ENCODE measurements at places on chromosomes 5 and 9.

DNA sequence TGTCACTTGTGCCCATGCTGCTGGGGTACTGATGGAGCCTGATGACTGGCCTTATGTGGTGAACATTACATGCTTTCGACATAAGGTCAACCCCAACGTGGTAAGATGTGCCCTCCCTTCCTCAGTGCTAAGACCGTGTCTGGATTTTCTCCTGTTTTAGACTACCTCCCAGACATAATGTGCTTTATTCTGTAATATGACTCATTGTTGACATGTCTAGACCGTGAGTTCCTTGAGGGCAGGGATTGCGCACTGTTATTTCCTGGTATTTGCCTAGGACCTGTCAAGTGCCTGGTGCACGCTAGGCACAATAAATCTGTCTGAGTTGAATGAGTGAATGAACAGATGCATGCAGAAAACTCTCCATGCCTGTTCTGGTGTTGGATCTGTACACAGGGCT lies 346.0 kb downstream of the KDM4C start:
- DNase-seq, result no peak

DNA sequence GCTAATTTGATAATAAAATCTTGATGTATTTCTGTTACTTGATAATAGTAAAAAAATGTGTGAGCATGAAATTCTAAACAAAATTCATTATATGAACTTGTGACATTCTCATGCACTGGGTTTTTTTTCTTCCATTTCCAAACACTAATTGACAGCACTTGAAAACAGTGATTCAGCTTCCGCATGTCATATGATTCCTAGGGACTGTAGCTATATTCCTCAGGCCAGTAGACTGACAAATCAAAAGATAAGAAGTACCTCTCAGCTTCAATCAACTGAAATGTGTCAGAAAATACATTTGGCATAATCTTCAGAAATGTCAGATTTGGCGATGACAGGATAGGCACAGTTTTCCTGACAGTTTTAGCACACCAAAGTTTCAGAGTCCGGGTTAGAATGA lies 52.5 kb downstream of the EFNA5 start:
- DNase-seq, result no peak

GRCh38 chr5:140340605-140341121 lies 5.7 kb downstream of the HBEGF start:
- no peak for DNase-seq

GRCh38 chr5:100772006-100772405 lies 131.1 kb downstream of the ST8SIA4 start:
- DNase-seq, result no peak

DNA sequence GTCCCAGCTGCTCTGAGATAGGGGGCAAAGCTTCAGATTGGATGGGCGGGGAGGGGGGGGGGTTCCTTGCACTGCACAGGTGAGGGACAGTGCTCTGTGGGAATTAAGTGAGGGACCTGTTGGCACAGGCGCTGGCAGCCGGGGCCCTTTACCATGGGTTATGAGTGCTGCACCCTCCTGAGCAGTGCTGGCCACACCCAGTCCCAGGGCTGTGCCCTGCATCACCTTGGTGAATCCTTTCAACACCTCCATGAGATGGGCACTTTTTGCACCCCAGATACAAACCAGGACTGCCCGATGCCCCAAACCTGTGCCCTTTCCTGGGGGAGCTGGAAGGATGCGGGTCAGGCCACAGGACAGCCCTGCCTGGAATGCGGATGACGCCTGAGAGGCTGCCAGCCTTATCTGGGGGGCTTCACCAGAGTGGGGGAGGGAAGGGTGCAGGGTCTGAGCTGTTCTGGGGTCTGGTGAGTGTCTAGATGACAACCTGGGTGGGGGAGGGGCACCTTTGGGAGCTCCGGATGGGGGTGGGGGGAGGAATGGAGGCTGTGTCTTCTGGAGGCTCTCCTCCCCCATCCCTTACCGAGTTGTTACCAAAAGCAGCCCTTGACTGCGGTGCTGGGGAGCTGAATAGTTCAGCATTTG lies 5.2 kb downstream of the CRB2 start:
- DNase-seq, result no peak

- DNase-seq, result no peak
Observed at GRCh38 chr9:6931913-6932312, 174.1 kb downstream of the KDM4C start.

DNA sequence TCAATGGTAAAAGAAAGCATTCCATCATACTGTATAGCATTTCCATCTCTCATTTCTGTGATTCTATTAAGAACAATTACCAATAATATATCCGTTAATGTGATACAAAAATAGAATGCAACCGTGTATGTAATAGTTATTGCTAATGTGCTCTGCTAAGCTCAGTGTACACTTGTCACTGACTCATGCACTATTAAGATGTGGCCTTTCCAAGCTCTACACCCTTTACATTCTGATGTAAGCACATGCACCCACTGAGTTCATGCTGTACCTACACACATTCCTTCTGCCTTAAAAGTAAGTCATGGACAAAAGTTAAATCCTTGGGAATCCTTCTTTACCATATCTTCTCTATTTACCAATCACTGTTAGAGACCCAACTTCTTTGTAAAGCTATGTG lies 319.1 kb downstream of the ZSWIM6 start:
- DNase-seq, result no peak

- no peak for DNase-seq
Observed at GRCh38 chr5:36703245-36703860, 96.9 kb downstream of the SLC1A3 start.

GRCh38 chr5:175133185-175133584 lies 310.8 kb downstream of the DRD1 start:
- no peak for DNase-seq

GRCh38 chr9:101229606-101230005 lies 155.2 kb downstream of the BAAT start:
- no peak for DNase-seq

DNA sequence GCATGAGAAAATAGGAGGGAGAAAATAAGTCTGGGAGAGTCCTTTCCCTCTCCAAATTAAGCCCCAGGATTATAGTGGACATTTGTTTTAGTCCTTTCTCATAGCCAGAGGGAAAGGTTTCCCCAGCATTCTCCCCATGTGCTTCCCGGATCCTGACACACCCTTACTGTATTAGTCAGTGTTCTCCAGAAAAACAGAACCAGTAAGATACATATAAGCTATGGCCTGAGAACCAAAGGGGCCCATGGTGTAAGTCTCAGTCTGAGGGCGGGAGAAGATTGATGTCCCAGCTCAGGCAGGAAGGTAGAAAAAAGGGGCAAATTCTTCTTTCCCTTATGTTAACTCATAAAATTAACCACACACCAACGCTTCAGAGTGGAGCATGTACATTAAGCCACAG lies 25.6 kb upstream of the SPATA31D4 start:
- DNase-seq, result no peak

- DNase-seq, result no peak
Observed at GRCh38 chr9:69175486-69175885, 1.4 kb downstream of the TJP2 start.

- DNase-seq, result no peak
Observed at GRCh38 chr5:53613061-53613460, 52.6 kb downstream of the NDUFS4 start.

DNA sequence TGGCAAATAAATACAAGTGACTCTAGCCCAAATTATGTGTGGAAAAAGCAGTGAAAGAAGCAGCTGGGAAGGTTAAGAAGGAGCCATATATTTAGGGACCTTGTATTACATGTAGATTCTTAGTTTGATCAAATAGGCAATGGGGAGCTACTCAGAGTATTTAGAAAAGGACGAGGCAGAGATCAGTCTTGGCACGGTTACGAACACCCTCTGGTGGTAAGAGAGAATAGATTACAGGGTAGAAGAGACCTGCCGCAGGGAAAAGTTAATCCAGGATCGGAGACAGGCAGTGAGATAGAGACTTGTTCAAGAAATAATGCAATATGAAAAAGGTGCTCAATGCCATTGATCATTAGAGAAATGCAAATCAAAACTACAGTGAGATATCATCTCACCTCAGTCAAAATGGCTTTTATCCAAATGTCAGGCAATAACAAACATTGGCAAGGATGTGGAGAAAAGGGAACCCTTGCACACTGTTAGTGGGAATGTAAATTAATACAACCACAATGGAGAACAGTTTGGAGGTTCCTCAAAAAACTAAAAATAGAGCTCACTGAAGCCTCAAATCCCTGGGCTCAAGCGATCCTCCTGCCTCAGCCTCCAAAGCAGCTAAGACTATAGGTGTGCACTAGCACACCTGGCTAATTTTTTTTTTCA lies 12.0 kb downstream of the INIP start:
- DNase-seq, result peak; percentile 55

- DNase-seq, result no peak
Observed at GRCh38 chr5:142561486-142562097, 124.3 kb downstream of the FGF1 start.

DNA sequence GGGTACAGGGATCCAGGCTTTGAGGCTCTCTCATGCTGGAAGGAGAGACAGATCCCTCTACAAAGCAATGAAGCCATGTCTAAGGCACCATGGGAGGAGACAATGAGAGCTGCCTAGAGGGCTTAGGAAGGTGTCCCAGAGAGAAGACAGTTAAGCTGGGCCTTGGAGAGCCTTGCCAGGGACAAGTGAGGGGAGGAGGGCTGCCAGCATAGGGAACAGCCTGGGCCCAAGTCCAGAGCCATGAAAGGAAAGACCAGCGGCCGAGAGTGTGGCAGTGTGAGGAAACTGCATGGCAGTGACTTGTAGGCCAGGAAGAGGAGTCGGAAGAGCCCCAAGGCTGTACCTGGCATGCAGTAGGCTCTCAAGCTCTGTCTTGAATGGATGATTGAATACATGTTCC lies 88.5 kb downstream of the PSD2 start:
- no peak for DNase-seq
